ENCODE measurements at places on chromosomes 16 and 17. TPM values are rescaled to one million over a fixed set of nuclear protein-coding genes. Genes with fewer than 3 reads are reported as not detected.

The CLEC18B gene
- 3.9 TPM for total RNA-seq

The CBFA2T3 gene
- 19.3 TPM for total RNA-seq

DNA sequence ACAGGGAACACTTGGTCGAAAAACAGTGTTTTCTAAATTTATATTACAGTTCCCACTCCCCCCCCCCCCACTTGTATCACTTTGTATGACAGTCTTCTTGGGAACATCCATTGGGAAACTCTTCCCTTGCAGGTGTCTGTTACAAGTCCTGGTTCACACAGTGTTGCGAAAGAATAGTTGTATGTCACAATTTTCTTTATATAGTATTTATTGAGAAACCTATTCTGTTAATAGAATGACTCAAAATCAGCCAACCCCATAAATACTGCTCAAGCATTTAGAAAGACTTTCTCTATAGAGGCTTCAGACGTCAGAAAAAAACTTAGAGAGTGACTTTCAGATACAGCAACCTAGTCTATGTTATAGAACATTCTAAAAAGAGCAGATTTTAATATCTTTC is 414.4 kb downstream of the WWOX start:
- DNase-seq, result no peak

- DNase-seq, result no peak
Observed at GRCh38 chr17:1289695-1290094, 10.2 kb downstream of the TRARG1 start.

DNA sequence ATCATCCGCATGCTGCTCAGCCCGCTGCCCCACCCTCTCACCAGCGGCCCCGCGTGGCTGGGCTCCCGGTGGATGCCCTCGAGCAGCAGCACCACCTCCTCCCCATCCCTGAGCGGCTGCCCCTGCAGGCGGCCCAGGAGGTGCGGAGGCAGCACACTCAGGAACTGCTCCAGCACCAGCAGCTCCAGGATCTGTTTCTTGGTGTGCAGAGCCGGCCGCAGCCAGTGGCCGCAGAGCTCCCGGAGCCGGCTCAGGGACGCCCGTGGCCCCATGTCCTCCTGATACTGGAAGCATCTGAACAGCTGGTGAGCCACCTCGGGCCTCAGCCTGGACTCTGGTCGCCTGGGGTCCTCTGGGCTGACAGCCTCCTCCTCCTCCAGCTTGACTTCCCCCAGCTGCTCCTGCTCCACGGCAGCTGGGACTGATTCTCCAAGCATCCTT is 6.6 kb downstream of the ZSCAN10 start:
- no peak for DNase-seq

DNA sequence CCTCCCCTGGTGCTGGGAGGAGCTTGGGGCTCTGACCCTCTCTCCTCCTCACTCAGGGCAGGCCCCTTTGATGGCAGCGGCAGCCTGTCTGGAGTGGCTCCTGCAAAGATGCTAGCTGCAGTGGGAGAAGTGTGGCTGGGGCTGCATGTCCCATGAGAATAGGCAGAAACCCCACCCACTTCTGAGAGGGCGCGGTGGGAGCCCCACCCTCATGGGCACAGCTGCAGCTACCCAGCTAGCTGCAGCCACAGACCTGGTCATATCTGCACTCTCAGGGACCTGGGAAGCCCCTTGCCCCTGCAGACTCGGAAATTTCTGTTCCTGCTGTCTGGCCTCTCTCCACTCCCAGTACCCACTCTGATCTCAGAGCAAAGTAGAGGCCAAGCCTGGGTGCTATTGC is 72.2 kb upstream of the BRD7 start:
- no peak for DNase-seq
